ENCODE measurements at places on chromosomes 7 and 10.
A peak's percentile ranks its signal among the peaks of the same experiment; 100 is the strongest.

- DNase-seq: no peak
Measured at GRCh38 chr10:43100366-43100765, 23.5 kb downstream of the RET start.

GRCh38 chr10:1674501-1674900, 62.8 kb downstream of the ADARB2 start:
- no peak for DNase-seq

DNA sequence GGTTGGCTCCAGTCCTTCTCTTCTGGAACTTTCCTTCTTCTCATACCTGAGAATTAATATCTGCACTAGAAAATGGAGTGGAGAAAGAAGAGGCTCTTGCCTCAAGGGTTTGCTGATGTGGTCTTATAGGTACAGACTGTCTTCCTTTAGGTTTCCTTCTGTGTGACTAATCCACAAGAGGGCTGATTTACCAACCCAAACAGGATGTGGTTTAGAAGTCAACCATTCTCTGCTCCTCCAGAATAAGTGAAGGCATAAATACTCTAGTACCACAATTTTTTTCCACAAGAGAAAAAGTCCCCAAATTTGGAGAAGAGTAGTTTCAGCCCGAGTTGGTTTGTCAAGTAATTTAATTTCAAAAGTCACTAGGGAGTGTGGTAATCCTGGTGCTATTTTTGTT, 85.8 kb downstream of the NRP1 start:
- DNase-seq: no peak

DNA sequence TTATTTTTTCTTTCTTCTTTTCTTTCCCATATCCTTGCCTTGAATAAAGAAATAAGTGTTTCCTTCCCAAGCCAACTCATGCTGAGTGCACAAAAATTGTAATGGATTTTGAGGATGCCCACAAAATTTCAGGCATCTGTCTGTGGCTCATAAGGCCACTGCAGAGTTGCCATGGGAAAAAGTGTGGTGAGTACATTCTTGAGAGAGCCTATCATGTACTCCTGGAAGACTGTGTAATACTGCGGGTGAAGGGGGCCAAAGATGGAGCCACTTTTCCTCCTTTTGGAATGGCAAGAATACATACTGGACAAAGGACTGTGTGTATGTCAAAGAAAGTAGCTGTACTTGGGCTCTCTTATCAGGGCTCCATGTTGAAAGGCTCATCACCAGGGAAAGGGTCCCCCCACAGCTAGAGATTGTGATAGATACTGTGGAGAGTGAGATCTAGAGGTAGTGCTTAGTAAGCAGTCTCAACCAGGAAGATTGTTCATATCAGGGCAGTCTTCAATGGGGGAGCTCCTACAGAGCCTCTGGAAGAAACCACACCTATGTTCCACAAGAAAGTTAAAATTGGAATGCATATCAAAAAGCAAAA, 341.6 kb upstream of the KCND2 start:
- no peak for DNase-seq

DNA sequence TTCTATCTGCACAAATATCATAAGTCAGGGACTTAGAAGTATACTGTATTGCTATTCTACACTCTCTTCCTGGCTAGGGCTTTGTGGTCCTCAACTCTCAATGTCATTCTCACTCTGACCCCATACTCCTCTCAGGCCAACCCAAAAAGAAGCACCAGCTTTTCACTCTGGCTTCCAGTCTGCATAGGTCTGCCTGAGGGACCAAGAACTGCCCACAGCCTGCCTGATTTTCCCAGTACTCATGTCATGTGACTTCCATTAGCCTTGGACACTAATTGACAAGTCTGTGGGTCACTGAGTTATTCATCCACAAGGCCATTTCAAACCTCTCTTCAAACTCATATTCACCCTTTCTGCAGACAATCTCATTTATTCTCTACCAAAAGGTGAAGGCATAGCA, 19.8 kb downstream of the PMPCB start:
- no peak for DNase-seq

GRCh38 chr10:81034383-81034782, 496.7 kb downstream of the SH2D4B start:
- no peak for DNase-seq

GRCh38 chr7:133079296-133079695, 2.6 kb downstream of the CHCHD3 start:
- DNase-seq: no peak

DNA sequence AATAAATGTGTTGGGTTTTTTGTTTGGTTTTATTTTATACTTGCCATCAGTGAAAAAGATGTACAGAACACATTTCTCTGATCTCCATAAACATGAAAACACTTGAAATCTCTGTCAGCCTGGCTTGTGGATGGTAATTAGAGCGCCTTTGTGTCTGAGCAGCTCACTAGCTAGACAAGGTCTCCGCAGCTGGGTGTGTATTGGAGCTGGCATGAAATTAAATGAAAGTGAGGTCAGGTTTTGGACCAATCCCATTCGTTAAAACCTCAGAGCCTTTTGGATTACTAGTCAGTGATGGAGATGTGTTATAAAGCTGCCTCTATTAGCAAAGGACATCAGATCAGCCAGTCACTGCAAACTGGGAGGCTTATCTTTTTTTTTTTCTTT, 2.7 kb downstream of the FRAT1 start:
- DNase-seq: no peak

DNA sequence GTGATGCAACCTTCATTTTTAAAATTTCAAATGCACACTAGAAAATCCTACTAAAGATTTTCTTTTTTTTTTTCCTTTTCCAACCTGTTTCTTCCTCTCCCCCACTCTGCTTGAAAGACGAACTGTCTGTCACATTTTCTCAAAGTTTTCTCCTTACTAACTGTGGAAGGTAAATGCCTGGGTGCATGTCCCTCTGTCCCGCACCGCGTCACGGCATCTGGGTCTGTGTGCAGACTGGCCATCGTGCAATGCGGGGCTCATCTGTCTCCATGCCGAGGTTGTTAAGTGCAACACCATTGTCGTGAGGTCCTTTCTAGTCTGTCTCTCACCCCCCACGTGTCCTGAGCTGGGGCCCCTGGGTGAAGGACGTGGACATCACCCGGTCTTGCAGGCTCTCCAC, 28.4 kb downstream of the PFKFB3 start:
- DNase-seq: no peak

DNA sequence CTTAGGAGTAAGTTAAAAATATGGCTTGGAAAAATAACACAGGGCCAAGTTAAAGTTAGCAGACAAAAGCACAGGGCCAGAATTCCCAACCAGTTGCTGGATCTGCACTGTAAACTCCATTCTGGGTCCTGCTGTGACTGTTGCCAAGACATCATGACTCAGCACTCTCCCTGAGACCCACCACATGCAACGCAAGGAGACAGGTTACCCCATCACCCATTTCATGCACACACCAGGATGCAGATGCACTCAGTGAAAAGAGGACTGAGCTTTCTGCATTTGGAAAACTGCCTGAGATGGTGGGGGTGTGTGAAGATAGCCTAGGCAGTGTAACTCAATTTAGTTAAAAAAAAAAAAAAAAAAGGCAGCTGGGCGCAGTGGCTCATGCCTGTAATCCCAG, 97.6 kb upstream of the ZNF438 start:
- DNase-seq: no peak

DNA sequence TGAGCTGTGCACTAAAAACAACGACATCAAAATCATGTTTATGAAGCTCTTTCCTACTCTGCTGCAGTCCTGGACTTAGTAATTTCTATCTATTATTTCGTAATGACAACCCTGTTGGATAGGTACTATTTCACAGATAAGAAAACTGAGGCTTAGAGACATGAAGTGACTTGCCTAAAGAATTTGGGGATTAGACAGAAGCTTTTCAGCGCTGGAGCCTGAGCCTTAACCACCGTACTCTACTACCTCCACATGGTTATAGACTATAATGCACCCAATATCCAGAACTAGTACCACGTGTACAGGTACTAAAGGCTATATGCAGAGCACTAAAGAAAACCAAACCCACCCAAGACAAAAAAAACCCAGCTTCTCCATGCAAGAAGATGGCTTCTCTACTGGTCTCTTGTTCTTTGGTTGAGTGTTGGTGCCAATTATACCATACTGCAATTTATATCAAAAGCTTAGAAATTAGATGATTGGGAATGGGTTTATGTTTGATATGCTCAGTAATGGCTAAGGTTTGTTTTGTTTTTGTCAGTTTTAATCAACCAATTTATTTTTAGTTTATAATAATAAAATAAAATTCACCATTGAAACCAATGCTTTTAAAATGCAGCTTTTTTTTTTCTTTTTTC, 6.5 kb upstream of the SNX10 start:
- DNase-seq: no peak

DNA sequence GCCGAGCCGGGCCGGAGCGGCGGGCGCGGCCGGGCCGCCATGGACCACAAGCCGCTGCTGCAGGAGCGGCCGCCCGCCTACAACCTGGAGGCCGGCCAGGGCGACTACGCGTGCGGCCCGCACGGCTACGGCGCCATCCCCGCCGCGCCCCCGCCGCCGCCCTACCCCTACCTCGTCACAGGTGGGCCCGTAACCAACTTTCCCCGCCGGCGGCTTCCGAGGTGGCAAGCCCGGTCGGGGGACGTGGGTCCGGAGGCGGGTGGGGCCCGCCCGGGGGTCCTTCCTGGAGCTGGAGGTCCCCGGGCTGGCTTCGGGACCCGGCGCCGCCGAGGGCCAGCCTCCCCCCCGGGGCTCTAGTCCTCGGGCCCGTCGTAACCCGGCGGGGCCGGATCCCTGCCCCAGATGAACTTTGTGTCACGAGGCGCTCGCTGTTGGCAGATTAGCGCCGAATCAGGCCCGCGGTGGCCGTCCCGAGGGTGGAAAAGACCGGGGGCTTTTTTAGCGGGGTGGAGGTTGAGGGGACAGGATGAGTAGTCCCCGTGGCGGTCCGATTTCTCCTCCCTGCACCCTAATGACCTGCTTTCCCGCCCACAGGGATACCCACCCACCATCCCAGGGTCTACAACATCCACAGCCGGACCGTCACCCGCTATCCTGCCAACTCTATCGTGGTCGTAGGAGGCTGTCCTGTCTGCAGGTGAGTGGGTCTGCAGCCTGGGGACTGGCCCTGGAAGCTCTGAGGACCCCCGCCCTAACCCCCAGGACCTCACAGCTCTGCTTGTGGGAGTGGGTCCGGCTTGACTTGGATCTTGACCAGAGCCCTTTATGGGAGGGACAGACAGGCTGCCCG, 496 bp downstream of the BRI3 start:
- DNase-seq: peak; percentile 11

- DNase-seq: no peak
Measured at GRCh38 chr10:28200775-28201174, 102.1 kb downstream of the MPP7 start.

GRCh38 chr7:134547397-134548054, 1.4 kb upstream of the AKR1B15 start:
- peak; percentile 46 for DNase-seq

- DNase-seq: no peak
Measured at GRCh38 chr10:98349508-98349922, 65.5 kb downstream of the PYROXD2 start.

GRCh38 chr7:102236592-102237287, 49.9 kb upstream of the SH2B2 start:
- DNase-seq: peak; percentile 25

DNA sequence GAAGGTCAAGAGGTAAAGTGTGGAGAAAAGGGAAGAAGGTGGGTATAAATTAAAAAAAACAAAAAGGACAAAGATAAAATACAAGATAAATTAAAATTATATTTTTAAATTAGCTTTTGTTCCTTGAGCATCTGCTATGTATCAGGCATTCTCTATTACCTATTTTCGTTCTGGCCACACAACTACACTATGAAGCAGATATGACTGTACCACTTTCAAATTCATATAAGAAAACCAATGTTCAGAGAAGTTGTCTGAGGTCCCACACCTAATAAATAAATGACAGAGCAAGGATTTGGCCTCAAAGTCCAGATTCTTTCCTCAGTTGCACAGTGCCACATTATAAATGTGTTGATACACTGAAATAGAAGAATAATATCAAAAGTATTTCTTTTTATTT, 103.8 kb upstream of the PCDH15 start:
- DNase-seq: no peak

DNA sequence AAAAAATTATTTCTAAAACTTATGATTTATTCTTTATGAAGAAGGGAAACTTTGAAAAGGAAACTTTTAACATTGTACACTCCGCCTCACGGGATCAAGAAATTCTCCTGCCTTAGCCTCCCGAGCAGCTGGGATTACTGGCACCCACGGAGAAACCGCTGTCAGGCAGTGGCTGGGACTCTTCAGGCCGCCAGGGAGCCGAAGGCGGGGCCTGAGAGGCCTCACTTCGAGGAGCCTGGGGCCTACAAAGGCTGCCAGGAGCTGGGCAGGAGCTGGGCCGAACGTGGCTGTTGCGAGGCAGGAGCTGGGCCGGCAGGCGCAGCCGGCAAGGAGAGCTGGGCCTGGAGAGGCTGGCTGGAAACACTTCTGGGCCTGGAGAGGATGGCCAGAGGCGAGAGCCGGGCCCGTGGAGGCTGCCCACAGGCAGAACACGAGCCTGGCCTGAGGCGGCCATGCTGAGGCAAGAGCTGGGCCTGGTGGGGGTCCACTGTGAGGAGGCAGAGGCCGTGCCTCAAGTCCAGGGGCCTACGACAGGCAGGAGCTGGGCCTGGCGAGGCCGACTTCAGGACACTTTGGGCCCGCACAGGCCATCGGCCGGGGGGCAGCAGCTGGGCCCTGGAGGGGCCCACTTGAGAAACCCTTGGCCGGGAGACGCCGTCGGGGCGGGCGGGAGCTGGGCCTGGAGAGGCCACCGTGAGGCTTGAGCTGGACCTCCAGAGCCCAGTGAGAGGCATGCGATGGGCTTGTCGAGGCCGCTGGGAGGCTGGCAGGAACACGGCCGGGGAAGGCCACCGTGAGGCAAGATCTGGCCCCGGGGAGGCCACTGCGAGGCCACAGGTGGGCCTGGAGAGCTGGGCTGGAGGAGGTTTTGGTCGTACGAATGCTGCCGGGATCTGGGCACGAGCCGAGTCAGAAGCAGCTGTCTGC, 23.7 kb downstream of the MDH2 start:
- DNase-seq: no peak

- no peak for DNase-seq
Measured at GRCh38 chr10:33321516-33321915, 13.0 kb downstream of the NRP1 start.

- no peak for DNase-seq
Measured at GRCh38 chr7:77797734-77798393, 370 bp downstream of the TMEM60 start.

GRCh38 chr7:123787220-123788007, 38.6 kb upstream of the WASL start:
- DNase-seq: no peak

DNA sequence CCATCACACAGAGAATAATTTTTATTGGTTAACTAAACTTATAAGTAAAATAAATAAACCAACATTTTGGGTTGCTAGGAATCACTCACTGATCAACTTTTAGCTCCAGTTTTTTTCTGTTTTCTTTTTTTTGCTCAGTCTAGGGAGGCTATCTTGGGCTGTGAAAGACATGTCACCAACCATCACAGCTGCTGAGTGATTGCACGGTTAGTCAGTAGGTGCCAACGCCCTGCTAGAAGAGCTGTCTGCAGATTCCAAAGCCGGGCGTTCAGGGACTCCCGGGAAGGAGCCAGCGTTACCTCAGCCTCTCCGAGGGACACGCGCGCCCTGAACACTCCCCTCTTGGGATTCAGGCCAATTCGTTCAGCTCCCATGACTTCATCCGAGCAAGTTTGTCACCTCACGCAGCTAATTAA, 604 bp upstream of the STAM start:
- no peak for DNase-seq

Measured in activated CD4-positive, alpha-beta T cell treated with anti-CD3 and anti-CD28 coated beads, Interleukin-2, amount 50 U/mL, for 24 hours (primary cell).